ENCODE measurements at places on chromosomes 16 and 17.
A peak's percentile ranks its signal among the peaks of the same experiment; 100 is the strongest.

- DNase-seq = peak; percentile 80
These were observed 12.8 kb downstream of the PIMREG start for GRCh38 chr17:6456914-6457687.

DNA sequence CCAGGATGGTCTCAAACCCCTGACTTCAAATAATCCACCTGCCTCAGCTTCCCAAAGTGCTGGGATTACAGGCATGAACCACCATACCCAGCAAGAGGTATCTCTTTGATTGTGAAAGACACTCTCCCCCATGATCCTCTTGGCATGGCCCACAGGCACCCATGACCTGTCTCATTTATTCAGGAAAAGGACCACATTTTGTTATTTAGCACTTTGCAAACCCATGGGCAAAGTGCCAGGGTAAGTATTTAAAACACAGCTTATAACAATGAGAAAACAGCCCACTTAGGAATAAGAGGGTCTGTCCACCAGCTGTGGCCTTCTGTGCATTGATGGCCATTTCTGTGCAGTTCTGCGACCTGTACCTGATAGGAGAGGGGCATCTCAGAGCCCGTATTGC lies 12.8 kb upstream of the AKTIP start:
- no peak for DNase-seq

DNA sequence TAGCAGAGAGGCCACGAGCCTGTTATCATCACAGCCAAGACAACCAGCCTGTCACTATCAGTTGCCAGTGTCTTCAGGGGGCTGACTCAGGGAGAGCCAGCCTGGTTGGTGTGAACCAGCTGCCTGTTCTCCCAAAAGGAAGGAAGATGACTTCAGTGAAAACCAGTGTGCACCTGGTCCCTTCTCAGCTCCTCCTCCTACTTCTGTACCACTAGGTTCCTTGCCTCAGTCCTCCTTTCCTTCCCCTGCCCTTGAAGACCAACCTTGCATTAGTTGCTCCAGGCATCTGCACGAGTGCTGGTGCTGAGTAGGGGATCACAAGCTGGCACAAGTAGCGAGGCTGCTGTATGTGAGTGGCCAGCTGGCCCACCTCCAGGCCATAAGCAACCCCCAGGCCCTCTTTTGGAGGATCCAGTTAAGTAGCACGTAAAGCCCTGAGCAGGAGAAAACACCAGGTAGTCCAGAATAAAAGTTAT lies 8.5 kb downstream of the TUBG1 start:
- DNase-seq = no peak

DNA sequence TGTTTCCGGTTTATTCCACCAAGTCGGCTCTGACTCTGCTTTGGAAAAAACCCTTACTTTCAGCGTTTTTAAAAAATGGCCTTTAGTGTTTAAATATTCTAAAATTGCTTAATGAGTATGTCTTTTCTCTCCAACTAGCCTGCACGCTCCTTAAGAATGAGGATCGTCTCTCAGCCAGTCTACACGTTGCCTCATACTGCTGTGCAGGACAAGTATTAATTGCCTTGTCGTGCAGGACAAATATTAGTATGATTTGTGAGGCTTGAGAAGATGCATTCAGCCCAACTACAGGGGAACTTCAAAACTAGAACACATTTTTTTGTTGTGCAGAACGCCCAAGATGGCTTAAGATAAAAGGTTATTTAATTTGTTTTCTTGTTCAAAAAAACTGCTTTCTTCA lies 61.2 kb downstream of the MARCHF10 start:
- no peak for DNase-seq
